Chondrocyte (in vitro differentiated cells): ENCODE measurements at places on chromosomes 6 and 20.

- no peak for DNase-seq
Measured at GRCh38 chr6:108175592-108176279, 9.9 kb downstream of the NR2E1 start.

GRCh38 chr6:135283926-135284325, 102.8 kb downstream of the MYB start:
- no peak for DNase-seq

- no peak for DNase-seq
Measured at GRCh38 chr20:59151820-59152219, 11.8 kb upstream of the ZNF831 start.

DNA sequence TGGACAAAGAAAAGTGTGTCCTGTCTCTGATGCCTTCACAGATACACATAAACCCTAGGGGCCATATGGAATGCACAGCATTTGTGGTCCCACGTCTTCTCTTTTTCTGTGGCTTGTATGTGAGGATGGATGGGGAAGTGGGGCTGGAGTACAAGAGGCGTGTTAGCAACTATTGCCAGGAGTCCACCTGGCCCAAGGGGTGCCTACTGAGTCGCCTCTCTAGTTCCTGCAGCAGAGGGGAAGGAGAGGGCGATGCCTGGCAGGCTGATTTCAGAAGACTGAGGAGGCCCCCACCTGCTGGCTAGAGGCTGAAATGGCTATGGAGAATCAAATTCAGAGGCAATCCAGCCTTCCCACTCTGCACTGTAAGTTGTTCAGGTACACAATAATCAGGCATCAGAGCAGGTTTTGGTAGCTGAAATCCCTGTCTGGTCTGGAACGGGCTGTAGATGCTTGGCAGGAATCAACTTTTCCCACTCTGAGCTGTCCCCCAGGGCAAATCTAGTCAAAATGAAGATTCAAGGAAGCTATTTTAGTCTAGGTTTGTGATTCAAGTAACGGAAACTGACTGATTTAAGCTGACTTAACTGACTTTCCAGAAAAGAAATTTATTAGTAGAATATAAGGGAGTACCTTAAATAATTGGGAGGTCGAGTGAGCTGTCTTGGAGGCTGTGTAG, 14.9 kb upstream of the PPARD start:
- peak; percentile 65 for DNase-seq

- peak; percentile 72 for DNase-seq
Measured at GRCh38 chr20:9565910-9566550, 51.6 kb downstream of the LAMP5 start.

- no peak for DNase-seq
Measured at GRCh38 chr6:36364669-36365479, 22.6 kb downstream of the ETV7 start.

DNA sequence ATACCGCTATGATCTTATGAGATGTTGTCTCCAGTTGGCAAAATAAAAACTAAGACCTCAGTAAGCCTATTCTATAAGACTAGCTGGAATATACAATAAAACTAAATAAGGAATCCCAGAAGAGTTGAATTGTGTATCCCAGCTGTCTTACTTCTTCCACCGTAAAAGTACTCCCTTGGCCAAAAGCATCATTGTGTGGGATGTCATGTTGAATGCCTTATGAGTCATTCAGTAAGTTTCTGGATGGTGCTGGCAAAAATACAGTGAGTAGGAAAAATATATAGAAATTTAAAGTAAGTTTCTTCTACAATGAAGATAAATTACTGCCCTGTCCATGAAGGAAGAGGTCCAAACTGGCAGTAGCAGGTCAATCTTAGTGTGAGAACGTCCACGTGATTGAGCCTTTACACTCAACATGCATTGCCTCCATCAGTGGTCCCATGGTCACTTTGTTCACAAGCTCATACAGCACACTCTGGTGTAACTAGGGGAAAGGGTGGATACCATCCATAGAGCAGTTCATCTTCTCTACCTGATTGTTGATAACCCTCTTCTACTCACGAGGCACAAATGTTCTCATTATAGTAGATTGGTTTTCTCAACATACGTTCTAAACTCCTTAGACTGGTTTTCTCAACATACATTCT, 13.7 kb upstream of the ZNF318 start:
- no peak for DNase-seq

DNA sequence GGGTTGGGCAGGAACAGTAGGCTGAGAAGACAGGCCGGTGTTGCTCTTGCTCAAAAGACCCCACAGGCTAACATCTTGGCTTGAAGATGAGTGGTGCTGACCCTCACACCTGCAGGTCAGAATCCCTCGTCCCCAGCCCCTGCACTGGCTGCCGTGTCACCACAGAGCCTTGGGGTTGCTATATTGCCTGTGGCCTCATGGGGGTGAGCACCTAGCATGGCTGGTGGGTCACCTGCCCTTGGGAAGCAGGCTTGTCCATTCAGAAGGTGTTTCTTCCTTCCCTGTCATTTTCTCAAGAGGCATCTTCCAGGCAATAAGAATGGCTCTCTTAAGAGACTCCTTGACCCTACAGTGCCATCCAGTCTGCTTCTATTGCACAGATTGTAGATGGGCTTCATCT, 7.7 kb downstream of the SLC22A16 start:
- no peak for DNase-seq

DNA sequence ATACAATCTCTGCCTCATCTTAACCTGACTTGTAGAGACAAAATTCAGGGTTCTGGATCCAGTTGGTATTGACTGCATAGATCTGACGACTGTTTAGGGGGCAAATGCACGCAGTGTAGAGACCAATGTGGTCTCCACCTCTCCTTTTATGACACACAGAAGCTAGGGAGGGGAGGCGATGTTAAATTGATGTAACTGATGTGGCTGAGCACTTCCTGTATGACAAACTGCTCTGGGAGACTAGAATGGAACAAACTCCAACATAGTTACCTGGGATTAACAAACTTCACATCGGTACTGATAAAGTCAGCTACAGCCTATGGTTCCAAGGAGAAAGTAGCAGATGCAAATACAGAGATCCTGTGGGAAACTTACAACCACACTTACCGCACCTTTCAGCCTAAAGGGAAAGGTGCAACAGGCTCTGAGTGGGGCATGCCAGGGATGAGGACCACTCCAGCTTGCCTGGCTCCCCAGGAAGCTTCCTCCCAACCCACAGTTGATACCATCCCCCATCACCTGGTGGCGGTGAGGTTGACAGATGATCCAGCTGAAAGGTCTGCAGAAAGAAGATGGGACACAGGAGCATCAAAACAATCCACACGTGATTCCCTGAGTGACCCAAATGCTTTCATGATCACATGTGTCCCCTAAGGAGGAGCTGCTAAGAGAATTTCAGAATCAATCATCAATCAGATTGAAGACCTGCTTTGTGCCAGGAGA, 60.6 kb upstream of the MRPS10 start:
- DNase-seq = no peak

DNA sequence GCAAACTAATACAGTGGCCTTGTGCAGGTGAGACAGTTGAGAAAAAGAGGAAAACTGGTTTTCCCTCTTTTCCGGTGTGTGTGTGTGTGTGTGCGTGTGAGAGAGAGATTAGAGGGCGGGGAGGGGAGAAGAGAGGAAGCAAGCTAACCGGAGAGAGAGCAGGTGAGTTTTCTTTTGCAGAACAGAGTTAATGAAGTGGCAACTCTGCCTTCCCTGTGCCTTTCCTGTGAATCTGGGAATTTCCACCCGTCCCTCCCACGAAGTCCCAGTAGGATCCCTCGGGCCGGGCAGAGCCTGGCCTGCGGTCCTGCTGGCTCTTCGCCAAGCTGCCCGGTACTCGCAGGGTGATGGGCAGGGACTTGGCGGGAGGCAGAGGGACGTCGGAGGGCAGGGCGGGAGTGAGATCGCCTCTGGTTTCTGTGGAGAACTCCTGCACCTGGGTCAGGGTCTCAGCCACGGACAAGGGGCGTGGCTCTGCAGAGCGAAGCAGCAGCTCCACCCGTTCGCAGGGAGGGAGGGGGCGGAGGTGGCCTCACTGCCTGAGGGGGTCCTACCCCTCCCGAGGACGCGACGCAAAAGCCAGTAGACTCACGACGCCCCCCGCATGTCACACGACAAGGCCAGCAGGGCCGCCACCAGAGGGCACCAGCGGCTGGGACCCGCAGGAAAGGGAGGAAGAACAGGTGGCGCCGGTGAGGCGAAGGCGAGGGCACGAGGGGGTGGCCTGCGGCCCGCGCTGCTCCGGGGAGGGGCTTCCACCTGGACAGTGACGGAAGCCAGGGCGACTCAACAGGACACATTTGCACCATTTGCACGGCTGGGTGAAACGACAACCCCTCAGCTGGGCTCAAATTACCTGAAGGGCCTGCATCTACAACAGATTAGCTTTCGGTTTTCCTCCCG, 51.2 kb upstream of the RNF182 start:
- DNase-seq = no peak

DNA sequence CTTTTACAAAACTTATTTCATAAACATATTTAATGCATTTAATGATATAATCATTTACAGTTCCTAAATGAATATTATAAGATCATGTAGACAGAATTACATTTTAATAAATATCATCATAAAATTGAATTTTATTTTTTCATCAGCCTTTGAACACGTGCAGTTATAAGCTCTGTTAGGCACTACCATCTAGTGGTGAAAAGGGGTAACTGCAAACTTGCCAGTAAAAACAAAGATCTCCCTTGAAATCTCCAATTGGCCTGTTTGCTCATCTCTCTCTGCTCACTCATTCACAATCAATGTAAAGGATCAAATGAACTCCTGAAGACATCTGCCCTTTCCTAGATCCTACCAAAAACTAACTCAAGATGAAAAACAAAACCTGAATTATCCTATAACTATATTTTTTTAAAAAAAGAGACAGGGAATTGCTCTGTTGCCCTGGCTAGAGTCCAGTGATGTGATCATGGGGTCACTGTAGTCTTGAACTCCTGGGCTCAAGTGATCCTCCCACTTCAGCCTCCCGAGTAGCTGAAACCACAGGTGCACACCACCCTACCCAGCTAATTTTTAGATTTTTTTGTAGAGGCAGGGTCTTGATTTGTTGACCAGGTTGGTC, 31.7 kb downstream of the SAMHD1 start:
- DNase-seq = no peak
